ENCODE measurements at places on chromosomes 12 and 14.

- DNase-seq, result no peak
Measured at GRCh38 chr14:88029500-88029899, 24.6 kb downstream of the GPR65 start.

GRCh38 chr14:74444866-74445265 is 18.9 kb upstream of the SYNDIG1L start:
- DNase-seq, result peak; percentile 7

DNA sequence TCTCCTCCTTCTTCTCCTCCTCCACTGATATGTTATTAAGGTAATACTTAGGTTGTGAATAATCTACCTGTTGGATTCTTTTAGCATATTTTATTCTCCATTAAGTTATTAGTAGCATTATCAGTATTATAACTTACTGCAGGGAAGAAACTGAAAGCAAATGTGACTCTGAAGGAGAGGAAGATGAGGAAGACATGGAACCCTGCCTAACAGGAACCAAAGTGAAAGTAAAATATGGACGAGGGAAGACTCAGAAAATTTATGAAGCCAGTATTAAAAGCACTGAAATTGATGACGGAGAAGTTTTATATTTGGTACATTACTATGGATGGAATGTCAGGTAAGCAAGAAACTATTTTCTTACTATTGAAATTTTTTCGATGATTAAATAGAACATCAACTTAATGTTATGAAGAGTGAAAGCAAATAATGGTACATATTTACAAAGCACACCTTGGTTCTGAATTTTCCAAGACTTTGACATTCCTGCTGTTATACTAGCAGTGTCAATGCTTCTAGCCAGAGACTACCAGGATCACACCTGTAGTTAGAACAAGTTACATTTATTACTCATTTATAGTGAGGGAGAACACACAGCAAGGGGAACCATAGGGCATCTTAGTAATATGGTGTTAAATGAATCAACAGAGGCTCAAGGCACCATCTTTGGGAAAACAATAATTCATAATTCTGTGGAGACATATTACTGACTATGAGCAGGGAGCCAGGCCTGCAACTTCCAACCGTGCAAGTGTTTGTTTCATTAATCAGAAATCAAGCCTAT is 42.0 kb upstream of the TOMM20L start:
- no peak for DNase-seq

DNA sequence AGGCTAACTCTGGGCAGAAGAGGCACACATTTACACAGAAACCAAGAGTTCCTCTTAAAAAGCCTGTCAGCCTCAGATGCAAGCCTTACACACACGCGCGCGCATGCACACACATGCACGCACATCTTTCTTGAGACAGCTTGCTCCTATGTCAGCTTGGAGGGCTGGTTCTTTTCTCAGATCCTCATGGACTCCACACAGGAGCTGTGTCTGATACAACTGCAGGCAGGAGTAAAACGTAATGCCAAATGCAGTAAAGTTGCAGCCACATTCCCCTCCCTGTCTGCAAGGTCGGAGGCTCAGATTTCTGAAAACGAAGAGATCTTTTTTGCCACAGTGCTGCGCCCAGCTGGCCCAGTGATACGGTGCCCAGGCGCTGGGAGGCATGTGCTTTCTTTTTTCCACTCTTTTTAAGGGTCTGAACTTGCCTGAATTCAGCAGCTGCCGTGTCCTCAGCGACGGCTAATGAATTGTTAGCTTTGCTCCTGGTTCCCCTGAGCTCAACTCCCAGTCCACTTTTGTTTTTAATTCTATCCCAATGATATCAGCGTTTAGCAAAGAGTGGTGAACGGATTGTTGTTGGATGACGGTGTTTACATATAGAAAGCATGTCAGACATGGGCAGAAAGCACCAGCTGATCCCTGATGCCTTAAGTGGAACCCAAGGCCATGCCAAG is 72.9 kb upstream of the FOXN3 start:
- DNase-seq, result peak; percentile 69

GRCh38 chr12:76927170-76927784 is 48.5 kb upstream of the CSRP2 start:
- DNase-seq, result peak; percentile 84

DNA sequence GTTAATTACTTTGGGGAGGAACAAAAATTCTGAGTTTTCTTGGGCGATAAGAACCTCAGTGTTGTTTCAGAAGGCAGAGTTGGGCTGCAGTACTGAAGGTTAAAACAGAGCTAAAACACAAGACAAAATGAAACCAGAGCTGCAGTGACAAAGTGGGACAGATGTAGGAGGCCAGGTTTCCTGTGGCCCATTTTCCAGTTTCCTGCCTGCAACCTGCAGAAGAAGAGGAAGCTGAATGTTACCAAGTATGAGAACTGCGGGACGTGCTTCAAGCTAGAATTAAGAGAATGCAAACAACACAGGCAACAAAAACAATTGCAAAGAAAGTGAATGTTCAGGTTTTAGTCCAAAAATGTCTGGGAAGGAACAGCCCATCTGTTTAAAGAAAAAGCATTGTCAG is 17.8 kb downstream of the ELK3 start:
- no peak for DNase-seq

DNA sequence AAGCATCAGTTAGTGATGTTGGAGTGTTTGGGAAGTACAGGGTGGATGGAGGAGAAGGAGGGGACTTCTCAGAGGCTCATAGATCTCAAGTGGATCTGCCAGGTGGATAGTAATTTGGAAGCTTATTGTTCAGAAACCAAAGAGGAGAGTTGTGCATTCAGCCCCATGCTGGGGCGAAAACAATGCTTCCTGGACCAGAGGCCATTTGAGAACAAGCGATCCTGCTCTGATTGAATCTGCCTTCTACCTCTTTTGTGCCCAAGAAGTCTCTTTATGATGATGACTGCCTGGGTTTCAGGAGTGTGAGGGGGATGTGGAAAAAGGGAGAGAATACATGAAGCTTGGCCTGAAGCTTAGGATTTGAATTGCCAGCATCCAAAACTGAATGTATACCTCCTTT is 110.8 kb upstream of the SRRM4 start:
- DNase-seq, result no peak

DNA sequence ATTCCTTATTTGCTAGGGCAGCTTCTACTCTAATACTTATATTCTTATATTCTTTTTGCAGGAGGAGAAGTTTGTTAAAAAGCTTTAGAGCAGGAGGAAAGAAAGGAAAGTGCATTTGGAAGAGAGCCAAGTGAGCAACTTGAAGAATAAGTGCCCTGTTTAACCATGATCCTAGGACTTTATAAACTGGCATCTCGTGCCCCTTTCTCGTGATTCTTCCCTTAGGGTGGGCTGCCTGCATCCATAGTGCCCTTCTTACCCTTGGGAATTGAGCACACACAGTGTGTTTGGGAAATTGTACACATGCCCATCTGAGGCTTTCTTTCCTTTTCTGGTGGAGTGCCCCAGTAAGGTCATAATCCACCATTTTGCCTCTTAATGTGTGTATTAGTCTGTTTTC is 141.9 kb downstream of the NUBPL start:
- DNase-seq, result no peak

DNA sequence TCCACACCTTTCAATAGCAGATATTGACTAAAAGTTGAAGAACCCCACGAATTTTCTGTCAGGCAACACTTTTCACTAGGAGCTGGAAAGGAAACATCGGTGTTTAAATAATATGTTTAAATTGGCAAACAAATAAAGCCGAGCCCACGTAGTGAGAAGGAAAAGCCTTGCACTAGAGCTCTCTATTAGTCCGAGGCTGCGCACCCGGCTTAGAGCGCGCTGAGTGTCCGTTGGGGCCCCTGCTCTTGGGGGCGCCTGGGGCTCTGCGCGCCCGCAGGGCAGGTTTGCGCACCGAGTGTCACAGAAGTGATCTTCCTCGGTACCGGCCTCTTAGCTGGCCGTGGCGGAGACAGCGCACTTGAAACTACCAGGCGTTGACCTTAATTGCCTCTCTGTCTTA is 6.4 kb downstream of the TTC6 start:
- DNase-seq, result no peak

GRCh38 chr14:99936738-99937474 is 128.3 kb upstream of the EVL start:
- DNase-seq, result no peak

GRCh38 chr12:12807970-12808702 is 5.0 kb upstream of the DDX47 start:
- DNase-seq, result no peak

- no peak for DNase-seq
Measured at GRCh38 chr14:54355698-54356097, 41.1 kb upstream of the CDKN3 start.

DNA sequence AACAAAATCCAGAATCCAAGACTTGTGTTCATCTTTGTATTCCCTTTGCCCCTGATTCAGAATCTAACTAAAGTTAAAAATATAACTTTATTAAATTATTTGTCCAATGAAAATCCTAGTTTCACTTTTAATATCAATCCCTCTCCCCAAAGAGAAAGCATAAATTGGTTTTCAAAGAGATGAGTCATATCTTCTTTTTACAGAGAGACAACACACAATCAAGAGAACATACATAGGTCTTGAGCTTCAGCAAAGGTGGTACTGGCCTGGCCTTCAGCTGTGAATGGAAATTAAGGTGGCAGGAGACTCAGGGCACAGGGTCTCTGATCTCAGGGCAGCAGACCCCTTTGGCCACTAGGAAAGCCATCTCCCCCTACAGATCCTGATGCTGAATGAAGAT is 4.3 kb upstream of the ASCL1 start:
- DNase-seq, result no peak

DNA sequence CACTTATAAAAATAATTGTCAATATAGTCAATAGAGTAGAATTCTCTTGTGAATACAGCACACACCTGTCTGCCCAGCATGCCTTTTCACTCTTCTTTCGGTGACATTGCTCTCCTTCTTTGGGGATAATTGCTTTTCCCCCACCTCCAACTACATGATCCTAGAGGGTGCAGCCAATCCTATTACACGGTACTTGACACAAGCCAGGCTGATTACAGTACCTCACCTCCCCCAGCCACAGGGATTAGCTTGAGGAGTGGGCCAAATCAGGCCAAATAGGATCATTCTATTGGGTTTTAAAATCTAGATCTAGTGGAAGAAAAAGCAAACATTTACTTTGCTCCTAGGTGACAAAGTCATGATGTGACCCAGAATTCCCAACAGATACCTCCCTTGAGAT is 16.8 kb upstream of the NFYB start:
- DNase-seq, result no peak

DNA sequence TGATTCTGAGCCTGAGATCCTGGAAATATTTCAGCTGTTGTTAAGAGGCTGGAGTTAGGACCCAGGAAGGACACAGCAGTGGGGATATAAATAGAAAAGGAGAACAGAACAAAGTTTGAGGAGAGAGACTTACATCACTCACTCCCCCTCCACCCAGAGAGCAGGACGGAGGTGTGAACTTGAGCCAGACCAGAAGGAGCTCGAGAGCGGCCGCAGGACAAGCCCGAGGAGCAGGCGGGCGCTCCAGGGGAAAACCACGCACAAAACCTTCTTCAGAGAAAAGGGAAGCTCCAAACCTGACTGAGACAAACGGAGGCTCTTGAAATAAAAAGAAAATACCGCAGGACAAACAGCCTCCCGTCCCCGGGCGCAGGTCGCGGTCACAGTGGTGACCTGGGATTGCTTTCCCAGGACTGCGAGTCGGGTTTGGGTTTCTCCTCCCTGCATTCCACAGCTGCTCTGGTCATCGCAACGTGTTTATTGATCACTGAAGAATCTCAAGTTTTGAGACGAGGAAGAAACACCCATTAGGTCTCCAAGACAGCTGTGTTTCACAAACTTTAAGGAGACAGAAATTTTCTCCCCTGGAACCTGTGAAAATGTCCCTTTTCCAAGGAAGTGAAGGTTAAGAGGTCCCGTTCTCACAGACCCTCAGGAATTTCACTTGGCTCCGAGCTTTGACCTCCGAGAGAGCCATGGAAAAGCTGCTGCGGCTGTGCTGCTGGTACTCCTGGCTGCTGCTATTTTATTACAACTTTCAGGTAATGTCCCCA is at the start of gene ADGRD1:
ADGRD1 (plus strand) TSS at position 137 of the 773 bp plus-strand sequence; CDS start at position 696, 559 bp downstream.
- no peak for DNase-seq

DNA sequence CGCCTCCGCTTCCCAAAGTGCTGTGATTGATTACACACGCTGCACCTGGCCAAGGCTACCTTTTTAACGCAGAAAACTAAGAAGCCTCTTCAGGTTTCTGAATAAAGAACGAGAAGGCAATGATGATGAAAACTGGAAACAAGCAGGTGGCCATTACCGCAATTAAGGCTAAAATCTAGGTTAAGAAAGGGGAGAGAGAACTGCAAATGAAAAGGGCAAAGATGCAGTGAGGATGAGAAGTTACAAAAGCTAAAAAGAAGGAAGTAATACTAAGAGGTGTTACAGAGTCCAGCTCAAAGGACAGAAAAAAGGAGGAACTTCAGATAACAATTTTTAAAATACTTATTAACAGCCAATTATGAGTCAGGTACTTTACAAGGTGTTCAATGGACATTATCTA is 79.7 kb downstream of the DUSP16 start:
- no peak for DNase-seq

DNA sequence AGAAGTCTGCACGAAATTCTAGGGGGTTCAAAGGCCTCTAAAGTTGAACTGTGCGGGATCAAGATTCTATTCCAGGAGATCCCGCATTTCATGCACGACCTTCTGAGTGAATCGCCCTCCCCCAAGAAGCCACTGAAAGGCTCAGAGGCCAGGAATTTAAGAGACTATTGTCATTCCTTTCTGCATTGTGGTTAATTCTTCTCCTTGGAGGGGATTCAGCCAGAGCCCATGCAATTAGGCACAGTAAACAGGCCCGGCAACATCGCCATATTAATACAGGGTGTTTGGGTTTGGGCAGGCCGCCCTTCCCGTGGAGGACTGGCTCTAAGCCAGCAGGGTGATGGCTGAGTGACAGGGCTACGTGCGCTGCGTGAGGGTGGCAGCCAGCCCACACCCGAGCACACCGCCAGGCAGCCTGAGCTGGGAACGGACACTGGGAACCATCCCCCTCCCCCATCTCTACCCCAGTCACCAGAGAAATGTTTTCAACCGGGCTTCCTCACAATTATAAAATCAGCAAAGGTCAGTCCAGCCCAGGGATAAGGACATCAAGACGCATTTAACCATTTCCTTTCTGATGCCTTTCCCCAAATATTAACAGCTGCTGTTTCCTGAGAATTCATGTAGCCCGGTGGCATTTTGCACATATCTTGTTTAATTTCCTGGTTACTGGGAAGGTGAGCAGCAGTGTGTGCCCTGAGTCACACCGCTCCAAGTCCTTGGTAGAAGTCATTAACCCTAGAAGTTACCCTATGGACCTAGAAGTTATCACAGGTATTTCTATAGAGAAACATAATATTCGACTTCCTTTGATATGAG is 12.5 kb downstream of the EGLN3 start:
- peak; percentile 75 for DNase-seq

DNA sequence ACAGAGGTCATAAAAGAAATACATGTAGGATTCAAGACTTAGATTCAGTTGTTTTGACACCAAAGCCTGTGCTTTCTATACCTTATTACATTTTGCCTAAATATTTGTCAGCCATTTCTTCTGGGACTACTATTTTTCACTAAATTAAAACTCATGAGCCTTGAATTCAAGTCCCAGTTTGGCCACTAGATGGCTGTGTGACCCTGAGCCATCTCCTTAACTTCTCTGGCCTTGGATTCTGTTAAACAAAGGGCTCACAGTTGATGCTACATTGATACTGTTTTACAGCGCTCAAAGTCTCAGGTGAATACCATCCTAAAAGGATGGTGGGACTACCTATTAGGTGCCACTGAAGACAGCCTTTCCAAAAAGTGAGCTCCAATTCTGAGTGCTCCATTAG is 39.6 kb upstream of the CCDC198 start:
- no peak for DNase-seq

All from NCI-H2171 (cell line).